ENCODE measurements at places on chromosomes 11 and 22. TPM values are rescaled to one million over a fixed set of nuclear protein-coding genes. Genes with fewer than 3 reads are reported as not detected.

- DNase-seq: no peak
- no peak overlapping the region for H3K27ac ChIP-seq
- H3K36me3 ChIP-seq: no peaks in the 10 kb centered on the region
- peaks cover 18% of the 10 kb centered on the region for H3K27me3 ChIP-seq
- H3K4me1 ChIP-seq: peaks cover 4% of the 10 kb centered on the region
Measured at GRCh38 chr22:47883757-47884156, 1121.3 kb downstream of the TBC1D22A start.

- no peak overlapping the region for H3K27ac ChIP-seq
- peak; percentile 37 for DNase-seq
- peaks cover 24% of the 10 kb centered on the region for H3K36me3 ChIP-seq
- H3K4me1 ChIP-seq: peaks cover 11% of the 10 kb centered on the region
Measured at GRCh38 chr11:44110231-44110679, 14.8 kb downstream of the EXT2 start.

ZC3H7B gene
- 1.4 TPM for polyA plus RNA-seq

CHRM1 gene
- polyA plus RNA-seq: not detected

DNA sequence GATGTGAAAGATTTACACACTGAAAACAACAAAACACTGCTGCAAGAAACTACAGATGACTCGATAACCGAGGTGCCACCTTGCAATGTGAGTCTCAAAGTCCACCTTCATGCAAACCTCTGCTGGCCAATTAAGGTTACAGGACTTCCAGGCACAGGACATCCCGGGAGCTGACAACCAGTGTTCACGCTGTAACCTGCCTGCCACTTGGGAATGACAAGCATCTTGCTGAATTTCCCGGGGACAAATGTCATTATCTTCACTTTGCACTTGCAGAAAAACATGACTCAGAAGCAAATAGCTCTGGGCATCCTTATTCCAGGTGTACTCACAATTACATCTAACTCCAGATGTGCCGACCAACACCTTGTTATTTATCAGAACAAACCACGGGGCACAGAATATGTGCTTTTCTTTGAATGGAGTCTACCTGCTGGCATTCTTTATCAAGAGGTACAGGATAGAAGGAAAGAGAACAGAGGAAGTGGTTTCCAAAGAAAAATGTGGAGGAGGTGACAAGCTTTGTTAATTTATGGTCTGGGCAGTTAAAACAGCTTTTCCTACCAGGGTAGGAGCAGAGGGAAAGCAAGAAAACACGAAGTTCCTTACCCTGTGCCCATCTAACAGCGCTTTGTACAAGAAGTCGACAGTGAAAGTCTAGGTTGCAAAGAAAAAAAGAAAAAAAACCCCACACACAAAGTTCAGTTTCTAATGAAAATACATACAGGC, 72.3 kb downstream of the SHANK2 start:
- DNase-seq: no peak
- peaks cover 36% of the 10 kb centered on the region for H3K27me3 ChIP-seq
- no peak overlapping the region for H3K4me3 ChIP-seq
- peaks cover 5% of the 10 kb centered on the region for H3K36me3 ChIP-seq

DNA sequence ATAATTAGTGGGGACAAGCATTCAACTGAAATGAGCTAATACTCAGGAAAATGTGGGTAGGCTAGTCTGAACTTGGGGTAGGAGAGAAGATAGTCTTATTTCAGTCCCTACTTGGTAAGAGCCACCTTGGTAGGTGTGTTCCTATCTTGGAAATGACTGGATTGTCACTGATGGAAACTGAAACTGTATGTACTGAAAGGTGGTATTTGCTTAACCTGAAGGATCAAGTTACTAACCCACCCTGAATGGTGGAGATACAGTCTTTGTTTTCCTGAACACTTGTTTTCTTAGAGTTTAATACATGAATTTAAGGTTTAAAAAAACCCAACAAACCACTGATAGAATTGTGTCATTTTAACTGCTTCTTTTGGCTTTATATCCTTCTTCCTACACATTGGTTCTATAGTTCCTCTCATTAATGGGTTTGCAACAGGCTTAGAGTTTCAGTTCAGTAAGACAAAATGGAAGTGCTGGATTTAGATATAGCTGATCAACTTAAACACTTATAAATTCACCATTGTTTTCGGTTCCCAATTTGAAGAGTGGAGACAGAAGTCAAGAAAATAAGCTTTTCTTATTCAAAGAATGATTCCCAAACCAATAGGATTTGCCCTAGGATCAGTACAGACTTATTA, 4.2 kb downstream of the FAR1 start:
- peaks cover 6% of the 10 kb centered on the region for H3K36me3 ChIP-seq
- peak overlapping the region; percentile 19 for H3K27ac ChIP-seq
- no peak overlapping the region for H3K4me3 ChIP-seq
- H3K4me1 ChIP-seq: peaks cover 45% of the 10 kb centered on the region

- peak overlapping the region; percentile 69 for H3K27ac ChIP-seq
- no peaks in the 10 kb centered on the region for H3K36me3 ChIP-seq
- no peaks in the 10 kb centered on the region for H3K27me3 ChIP-seq
- peak overlapping the region; percentile 73 for H3K4me3 ChIP-seq
- peaks cover 28% of the 10 kb centered on the region for H3K4me1 ChIP-seq
Measured at GRCh38 chr11:10414659-10415058, 40.4 kb upstream of the AMPD3 start.

GRCh38 chr11:34145847-34146381, 40.5 kb downstream of the NAT10 start:
- peaks cover 37% of the 10 kb centered on the region for H3K36me3 ChIP-seq
- H3K27me3 ChIP-seq: no peaks in the 10 kb centered on the region
- no peak overlapping the region for H3K4me3 ChIP-seq
- no peak for DNase-seq
- H3K27ac ChIP-seq: peak overlapping the region; percentile 59
- H3K4me1 ChIP-seq: peaks cover 18% of the 10 kb centered on the region

C11orf52 gene
- not detected for polyA plus RNA-seq

OR8A1 gene
- polyA plus RNA-seq: not detected

DNA sequence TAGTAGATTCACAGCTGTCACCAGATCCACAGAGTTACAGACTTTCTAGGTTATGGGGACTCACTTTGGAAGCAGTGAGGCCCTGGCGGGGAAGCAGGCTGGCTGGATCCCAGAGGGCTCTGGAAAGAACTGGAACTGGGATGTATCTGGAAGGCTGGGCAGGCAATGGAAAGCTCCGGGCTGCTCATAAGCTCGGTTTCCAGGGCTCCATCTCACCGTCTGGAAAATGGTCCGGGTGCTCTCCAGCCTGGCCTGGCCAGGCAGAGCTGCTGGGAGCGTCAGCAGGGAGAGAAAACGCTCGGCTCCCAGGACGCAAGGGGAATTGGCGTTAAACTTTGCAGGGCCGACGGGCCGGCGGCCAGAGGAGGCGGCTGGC, 335 bp upstream of the SEZ6L start:
- H3K36me3 ChIP-seq: no peaks in the 10 kb centered on the region
- no peak for DNase-seq
- peak overlapping the region; percentile 86 for H3K4me3 ChIP-seq

CELF1 gene
- polyA plus RNA-seq: 66.7 TPM

DNA sequence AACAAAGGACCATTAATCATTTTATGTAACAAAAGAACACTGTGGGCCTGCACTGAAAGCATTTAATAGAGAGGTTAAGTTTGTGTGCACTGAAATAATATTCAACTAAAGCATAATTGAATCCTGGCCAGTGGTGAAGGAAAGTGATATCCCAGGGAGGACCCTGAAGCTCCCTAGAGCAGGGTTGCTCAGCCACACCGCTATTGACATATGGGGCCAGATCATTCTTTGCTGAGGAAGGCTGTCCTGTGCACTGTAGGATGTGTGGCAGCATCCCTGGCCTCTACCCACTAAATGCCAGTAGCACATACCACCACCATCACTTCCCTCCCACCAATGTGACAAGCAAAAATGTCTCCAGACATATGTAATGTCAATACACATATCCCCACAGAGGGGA, 166.1 kb upstream of the MTNR1B start:
- DNase-seq: no peak
- H3K27me3 ChIP-seq: no peaks in the 10 kb centered on the region
- no peaks in the 10 kb centered on the region for H3K4me1 ChIP-seq
- H3K36me3 ChIP-seq: no peaks in the 10 kb centered on the region

GRCh38 chr11:60718524-60719316, 5.8 kb upstream of the MS4A18 start:
- H3K36me3 ChIP-seq: peaks cover 7% of the 10 kb centered on the region
- no peak for DNase-seq
- H3K27me3 ChIP-seq: peaks cover 66% of the 10 kb centered on the region
- no peak overlapping the region for H3K27ac ChIP-seq

DNA sequence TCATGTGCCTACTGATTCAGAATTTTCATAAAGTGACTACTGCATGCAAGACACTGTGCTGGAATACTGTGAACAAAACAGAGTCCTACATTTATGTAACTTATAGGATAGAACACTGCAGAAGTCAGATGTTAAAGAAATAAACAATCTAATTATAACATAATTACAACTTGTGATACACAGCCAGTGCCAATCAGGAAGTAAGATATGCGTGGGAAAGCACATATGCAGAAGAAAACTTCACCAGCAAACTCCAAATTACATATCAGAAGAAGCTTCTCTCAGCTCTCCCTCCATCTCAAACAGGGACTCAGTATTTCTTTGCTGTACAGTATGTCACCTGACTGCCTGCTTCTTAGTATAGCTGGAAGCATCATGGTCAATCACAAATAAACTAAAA, 37.4 kb downstream of the PAK1 start:
- H3K4me3 ChIP-seq: no peak overlapping the region
- H3K4me1 ChIP-seq: no peaks in the 10 kb centered on the region
- H3K27ac ChIP-seq: no peak overlapping the region
- no peaks in the 10 kb centered on the region for H3K36me3 ChIP-seq
- DNase-seq: no peak
- H3K27me3 ChIP-seq: no peaks in the 10 kb centered on the region
